ENCODE measurements at places on chromosomes 13 and 19.

GRCh38 chr13:20119960-20120359, 40.9 kb downstream of the GJA3 start:
- no peak for DNase-seq

DNA sequence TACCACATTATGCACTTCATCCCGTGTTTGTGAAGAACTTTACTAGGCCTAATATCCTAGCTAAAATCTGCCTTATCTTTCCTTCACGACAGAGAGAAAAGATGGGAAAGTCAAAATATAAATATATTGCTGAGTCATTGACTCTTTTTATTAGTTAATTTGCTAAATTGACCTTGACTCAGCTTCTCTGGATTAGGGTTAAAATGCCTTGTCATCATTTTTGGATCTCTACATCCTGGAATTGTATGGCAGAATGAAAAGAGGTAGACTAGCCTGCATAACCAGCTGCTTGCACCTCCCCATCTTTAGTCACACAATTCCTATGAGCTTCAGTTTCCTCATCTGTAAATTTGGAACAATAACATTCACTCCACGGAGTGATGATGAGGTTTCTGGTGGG, 280.3 kb downstream of the DCT start:
- no peak for DNase-seq

DNA sequence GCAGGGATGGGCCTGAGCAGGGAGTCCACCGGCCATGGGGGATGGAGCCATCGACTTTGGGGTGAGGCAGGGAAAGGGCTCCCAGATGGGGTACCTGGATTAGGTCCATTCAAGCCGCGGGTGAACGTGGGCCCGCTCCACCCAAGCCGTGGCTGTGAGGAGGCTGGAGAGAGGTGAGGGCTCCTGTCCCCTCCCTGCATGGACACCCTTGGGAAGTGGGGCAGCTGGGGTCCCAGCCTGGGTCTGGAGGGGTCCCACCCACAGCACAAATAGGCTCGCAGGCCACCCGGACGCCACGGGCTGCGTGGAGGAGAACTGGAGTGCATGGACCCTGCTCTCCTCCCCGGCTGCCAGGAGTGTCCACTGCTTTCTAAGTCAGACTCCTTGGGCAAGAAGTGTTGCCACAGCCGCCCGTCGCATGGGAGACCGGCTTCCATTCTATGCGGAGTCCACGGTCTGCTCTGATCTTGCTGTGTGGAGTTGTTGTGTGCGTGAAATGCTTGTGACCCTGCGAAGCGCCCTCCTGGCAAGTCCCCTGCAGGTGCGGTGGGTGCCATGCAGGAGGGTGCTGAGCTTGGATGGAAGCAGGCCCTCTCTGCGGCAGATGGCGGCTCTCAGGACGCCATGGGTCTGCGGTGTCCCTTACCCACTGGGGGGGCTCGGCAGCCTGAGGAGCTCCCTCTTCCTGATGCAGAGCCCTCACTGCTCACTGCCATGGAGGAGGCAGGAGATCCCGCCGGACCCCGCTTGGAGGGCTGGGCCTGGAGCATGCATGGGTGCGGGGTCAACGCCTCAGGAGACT, 2.0 kb downstream of the DAZAP1 start:
- no peak for DNase-seq

- DNase-seq = no peak
Observed at GRCh38 chr13:88246239-88246638, 575.1 kb downstream of the SLITRK5 start.

DNA sequence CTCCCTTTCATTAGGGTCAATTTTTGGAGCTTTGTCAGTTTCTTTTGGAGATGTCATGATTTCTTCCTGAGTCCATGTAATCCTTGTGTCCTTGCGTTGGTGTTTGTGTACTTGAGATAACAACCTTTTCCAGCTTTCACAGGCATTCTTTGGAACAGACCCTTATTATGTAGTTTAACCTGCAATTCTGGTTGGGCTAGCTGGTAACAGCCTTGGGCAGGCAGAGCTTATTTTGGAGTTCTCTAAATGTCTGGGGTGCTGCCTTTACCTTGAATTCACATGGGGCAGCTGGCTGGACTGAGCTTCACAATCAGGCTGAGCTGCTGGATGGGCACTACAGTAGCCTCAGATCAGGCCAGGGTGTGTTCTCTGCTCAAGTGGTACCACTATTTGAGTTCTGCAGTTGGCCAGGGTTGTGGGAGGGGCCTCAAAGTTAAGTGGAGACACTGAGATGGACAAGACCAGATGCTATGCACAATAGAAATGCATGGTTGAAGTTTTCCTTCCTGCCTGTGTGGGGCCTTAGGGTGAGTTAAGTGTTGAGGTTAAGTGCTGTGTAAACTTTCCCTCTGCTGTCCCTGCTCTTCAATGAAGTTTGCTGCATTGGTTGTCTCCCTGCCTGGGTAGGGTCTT, 277.3 kb downstream of the ATP8A2 start:
- no peak for DNase-seq

- peak; percentile 94 for DNase-seq
Observed at GRCh38 chr13:28636069-28636468, 22.9 kb upstream of the POMP start.

DNA sequence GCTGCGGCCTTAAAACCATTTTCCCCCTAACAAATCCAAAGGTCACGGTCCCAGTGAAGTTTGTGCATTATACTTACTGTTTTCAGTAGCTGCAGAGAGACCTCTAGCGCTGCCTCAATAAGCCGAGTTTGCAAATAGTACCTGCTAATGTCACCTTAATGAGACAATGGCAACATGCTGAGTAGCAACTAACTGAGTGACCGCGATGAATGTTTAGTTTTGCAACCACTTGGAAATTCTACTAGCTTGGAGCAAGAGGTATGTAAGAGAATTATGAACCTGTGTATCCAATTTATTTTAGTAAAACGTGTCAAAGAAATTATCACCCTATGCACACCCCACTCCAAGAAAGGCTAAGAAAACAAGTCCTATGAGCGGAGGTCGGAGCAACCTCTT, 1.2 kb downstream of the KPNA3 start:
- DNase-seq = peak; percentile 25

- DNase-seq = peak; percentile 48
Observed at GRCh38 chr13:51330791-51331190, 8.7 kb upstream of the SERPINE3 start.

DNA sequence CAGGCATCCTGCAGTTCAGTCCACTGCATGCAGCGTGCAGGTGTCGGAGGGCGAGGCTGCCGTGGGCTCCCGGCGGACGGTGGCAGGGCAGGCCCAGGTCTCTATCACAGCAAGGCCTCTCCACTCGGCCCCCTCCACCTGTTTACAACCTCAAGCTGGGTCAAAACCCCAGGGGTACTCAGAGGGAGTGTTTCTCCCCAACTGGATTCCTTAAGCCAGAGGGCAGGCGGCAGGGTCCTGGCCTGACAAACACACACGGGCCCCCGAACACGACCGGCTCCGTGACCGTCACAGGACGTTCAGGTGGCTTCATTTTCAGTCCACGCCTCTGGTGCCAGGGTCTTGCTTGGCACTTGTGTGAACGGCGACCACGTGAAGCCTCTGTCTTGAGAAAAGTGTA, 23.5 kb downstream of the RASA3 start:
- DNase-seq = no peak

DNA sequence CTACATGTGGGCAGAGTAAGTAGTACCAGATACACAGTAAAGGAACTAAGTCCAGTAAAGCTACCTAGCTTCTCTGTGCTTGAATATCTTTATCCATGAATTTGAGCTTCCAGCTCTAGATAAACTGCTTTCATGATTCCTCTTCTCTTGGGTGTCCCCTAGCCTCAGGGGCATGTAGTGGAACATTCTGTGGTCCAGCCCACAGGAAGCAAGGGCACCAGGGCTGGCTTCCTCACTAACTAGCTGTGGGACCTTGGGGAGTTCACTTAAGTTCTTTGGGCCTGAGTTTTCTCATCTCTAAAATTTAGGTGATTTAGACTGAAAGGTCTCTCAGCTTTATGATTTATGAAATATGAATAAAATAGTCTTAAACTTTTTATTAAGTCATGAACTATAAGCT, 185.7 kb downstream of the KATNAL1 start:
- DNase-seq = peak; percentile 57

DNA sequence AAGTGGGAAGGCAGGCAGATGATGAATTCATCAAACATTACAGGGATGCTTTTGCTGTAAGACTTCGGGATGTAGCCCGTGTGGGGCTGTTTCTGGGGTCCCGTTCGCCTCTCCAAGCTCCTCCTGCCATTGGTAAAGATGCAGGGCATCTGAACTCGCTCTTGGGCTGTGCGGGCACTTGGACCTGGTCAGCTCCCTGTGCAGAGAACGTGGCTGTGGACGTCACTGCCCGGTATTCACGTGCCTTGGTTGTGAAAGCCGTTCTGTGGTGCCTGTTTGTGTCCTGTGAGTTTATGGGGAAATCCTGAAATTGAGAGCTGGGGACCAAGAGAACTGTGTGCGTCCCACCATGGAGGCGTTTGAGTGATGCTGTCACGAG, 5.4 kb downstream of the TFDP1 start:
- DNase-seq = no peak

GRCh38 chr19:17778251-17778967, 16.5 kb upstream of the B3GNT3 start:
- DNase-seq = peak; percentile 78

GRCh38 chr13:39688278-39688677, 32.8 kb downstream of the COG6 start:
- DNase-seq = no peak

DNA sequence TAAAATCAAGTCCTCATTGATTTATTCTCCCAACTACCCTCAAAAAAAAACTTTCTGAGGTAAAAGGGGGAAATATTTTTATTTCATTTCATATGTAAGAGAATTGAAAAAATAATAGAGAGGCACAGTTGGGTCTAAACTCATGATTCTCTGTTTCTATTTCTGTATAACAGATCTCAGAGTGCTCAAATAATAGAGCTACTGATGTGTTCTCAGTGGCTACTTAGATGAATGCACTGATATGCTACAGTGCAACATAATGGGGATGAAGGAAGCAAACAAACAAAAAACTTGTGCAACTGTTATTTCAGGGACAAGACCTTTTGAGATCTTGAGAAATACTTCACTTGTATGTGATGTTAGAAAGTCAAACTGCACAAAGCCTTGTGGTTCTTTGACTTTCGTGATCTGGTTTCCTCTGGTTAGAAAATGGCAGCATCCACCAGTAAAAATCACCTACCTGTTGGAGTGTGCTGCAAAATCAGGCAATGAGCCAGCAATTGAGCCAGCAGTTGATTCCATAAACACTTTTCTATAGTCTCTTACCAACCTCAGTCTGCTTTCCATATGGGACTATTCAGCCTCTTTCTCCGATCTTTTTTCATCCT, 9.7 kb upstream of the DACH1 start:
- no peak for DNase-seq

GRCh38 chr19:43667876-43668405, 2.0 kb downstream of the PLAUR start:
- DNase-seq = no peak

GRCh38 chr13:103156346-103156998, 90.3 kb upstream of the SLC10A2 start:
- DNase-seq = no peak

GRCh38 chr19:43331435-43332010, 22.0 kb upstream of the CD177 start:
- no peak for DNase-seq

- DNase-seq = no peak
Observed at GRCh38 chr13:113090806-113091205, 14.8 kb upstream of the F7 start.

- DNase-seq = no peak
Observed at GRCh38 chr13:62920159-62920558, 1504.5 kb upstream of the PCDH20 start.
